ENCODE measurements at places on chromosomes 12 and 14.

DNA sequence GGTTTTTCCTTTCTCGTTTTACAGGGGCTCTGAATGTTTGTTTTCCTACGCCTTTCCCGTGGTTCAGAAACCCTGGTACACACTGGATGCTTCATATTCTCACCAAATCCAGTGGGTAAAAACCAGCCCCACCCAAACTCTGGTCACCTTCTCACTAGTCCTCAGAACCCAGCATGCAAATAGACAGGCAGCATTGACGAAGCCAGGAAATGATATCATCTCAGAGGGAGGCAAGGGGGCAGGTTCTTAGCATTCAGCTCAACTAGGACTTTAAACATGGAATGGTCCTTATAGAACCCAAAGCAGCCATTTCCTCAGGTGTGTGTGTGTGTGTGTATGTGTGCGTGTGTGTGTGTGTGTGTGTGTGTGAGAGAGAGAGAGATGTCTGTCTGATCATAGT, 142.0 kb downstream of the KCNK10 start:
- no peak for DNase-seq

DNA sequence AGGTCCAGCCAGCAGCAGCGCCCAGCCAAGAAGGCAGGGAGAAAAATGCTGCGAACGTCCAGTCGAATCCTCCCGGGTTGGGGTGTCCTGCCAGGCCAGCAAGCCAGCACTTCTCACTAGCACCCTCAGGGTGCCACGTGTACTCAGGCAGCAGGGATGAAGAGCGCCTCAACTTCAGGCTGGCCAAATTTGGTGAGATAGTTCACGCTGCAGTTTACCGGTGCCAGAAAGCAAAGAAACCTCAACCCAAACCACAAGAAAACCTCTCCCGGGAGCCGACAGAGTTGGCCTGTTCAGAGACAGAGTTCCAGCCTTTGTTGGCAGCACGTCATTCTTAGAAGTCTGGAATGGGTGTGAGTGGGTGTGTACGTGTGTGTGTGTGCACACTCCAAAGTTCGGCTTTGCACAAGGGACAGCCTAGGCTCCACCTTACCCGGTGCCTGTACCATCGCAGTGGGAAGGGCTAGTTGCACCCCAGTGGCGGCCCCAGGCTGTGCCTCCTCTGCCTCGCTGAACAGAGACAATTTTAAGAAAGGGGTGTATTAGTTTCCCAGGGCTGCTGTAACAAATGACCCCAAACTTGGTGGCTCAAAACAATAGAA, 42.1 kb downstream of the ELK3 start:
- no peak for DNase-seq

DNA sequence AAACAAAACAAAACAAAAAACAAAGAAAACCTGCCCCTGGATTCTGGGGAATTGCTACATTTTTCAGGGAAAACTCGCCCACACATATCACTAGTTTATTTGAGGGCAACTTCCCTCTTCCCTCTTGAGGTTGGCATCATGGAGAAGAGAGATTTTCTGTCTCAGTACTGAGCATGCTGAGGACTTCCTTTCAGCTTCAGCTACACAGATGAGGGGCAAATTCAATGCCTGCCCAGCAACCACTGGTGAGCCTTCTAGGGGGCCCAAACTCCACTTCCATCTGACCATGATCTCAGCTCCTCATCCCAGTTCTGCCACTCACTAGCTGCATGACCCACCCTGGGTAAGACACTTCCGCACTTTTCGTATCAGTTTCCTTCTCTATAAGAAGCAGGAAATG, 63.1 kb upstream of the SCN8A start:
- DNase-seq = no peak

GRCh38 chr14:95069547-95069946, 87.8 kb downstream of the DICER1 start:
- DNase-seq = no peak

GRCh38 chr12:119341020-119341419, 6.5 kb downstream of the CCDC60 start:
- DNase-seq = no peak

- no peak for DNase-seq
Observed at GRCh38 chr14:91904956-91905645, 37.8 kb upstream of the TC2N start.

DNA sequence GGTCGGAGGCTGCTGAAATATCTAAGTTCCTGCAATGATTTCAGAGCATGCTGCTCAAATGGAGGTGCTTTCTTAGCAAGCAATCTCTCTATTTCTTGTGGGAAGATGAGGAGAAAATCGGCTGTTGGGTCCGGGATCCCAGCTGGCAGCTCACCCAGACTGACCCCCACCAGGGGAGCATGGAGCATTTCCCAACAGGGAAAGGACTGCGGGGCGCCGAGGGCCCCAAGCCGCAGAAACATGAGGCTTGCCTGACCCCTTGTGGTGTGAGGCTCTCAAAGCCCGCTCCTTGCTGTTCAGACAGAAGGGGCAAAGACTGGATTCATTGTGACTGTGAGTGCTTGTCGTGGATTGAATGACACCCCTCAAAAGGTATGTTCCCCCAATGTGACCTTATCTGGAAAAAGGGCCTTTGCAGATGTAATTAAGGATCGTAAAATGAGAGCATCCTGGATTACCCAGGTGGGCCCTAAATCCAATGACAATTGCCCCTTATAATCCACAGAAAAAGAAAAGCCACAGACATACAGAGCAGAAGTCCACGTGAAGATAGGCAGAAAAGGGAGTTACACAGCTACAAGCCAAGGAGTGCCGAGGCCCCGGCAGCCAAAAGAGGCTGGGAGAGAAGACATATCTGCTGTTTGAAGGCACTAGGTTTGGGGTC, 116.3 kb upstream of the VASH1 start:
- DNase-seq = no peak

GRCh38 chr12:63164911-63165310, 13.9 kb upstream of the AVPR1A start:
- no peak for DNase-seq

GRCh38 chr12:34598352-34598827, 576.1 kb downstream of the ALG10 start:
- no peak for DNase-seq

DNA sequence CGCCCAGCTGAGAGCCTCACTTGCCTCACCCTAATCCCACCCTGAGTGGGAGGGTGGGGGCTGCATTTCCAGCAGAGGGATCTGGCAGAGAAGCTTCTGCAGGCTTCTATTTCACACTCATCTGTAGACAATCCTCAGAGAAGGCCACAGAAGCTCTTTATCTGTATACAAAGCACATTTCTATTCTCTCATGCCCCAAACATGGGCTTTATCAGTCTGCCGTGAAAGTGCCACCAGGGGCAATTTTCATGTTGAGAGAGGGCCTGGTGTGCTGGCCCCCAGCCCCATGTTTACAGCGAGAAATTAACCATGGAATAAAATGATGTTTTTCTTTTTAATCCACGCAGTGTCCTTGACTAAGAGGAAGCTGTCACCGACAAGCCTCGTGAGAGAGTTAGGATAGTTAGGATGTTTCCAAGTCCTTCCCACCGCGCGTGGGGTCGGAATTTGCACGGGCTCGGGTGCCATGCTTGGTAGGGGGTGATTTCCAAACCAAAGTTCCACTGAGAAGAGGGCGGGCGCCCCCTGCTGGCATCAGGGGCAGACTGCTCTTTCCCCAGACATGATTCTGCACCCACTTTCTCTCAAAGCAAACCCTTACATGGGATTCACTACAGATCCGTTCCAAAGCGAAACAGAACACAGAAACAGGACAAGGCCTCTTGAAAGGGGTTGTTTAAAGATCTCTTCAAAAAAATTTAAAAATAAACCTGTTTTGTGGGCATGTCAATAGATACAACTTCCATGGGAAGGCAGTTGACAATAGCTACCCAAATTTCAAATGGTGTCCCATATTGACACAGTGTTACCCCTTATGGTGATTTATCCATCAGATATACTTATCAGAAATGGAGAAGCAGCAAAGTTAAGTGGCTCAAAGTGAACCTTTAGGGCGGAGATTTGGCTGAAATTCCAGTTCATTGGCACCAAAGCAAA, 19.4 kb downstream of the BDKRB1 start:
- peak; percentile 35 for DNase-seq

DNA sequence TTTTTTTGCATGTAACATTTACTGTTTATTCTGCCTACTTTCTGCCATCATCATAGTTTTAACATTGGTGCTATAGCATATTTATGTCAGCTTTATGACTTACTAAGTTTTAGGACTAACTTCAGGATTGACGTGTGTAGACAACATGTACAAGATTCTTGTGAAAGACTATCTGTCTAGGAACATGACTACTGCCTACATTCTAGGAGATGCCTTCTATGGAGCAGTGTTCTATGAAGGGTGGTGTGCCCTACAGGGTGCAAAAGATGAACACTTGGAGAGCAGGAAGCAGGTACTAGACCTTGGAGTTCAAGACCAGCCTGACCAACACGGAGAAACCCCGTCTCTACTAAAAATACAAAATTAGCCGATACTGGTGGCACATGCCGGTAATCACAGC, 118.6 kb downstream of the FGD4 start:
- DNase-seq = no peak

- no peak for DNase-seq
Observed at GRCh38 chr12:75476071-75476470, 4.5 kb upstream of the GLIPR1 start.

DNA sequence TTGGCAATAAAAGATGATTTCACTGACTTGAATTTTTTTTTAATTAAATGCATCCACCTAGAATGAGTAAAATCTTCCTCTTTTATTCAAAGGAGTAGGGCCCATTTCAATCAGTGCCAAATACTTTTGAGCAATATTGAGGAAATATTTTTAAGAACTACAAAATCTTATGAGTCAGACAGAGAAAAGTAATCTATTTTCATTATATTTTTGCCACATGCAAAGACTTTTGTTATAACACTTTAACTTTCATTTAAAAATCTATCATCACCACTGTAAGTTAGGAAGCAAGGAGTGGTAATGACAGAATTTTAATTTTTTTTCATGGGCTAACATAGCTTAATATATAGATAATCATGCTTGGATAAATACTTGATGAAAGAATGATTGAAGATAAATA, 345.2 kb upstream of the KITLG start:
- DNase-seq = no peak

GRCh38 chr12:10179776-10180181, 947 bp downstream of the TMEM52B start:
- DNase-seq = no peak

DNA sequence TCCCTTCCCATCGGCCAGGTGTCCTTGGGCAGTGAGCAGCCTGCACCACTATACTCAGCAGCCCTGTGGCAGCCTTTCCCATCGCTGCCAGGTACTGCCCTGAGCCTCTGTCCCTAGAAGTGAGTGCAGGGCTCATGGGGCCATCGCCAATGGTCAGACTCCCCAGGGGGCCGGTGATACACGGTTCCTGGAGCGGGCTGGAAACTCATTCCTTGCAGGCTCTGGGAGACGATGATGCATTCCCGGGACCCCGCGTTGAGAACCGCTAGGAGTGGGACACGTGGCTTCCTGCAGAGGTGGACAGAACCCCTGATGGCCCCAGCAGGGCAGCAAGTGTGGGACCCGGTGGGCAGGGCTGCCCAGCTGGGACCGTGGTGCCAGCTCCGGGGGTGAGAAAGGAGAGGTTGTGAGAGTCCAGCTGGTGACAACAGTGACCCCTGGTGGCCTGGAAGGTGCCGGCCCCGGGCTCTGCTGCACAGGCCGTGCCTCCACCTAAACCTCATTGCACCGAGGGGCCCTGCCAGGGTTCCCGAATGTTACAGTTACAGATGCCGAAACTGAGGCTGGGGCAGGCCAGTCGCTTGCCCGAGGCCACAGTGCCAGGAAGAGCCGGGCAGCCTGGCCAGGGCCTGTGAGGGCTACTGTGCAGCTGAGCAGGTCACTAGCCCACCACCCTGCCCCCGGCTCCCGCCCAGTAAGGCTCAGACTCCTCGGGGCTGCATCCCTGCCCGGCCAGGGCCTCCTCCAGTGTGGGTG, 33.8 kb downstream of the FBRSL1 start:
- no peak for DNase-seq

GRCh38 chr12:124035163-124035562, 62.1 kb downstream of the ZNF664 start:
- DNase-seq = no peak

DNA sequence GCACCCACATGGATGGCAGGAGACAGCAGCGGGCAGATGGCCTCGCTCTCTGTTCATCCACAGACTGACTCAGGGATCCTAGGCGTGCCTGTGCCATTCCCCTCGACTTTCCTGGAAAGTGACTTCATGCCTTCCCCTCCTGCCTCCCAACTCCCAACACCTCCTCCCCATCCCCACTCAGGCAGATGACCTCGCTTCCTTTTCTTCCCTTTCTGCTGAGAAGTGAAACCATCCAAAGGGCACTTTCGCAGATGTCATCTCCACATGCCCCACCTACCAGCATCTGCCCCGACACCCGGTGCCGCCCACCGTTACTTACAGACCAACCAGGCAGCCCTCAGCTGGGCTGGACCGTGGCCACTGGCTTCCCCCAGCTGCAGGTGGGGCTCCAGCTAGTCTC, 29.6 kb downstream of the BEGAIN start:
- DNase-seq = no peak

DNA sequence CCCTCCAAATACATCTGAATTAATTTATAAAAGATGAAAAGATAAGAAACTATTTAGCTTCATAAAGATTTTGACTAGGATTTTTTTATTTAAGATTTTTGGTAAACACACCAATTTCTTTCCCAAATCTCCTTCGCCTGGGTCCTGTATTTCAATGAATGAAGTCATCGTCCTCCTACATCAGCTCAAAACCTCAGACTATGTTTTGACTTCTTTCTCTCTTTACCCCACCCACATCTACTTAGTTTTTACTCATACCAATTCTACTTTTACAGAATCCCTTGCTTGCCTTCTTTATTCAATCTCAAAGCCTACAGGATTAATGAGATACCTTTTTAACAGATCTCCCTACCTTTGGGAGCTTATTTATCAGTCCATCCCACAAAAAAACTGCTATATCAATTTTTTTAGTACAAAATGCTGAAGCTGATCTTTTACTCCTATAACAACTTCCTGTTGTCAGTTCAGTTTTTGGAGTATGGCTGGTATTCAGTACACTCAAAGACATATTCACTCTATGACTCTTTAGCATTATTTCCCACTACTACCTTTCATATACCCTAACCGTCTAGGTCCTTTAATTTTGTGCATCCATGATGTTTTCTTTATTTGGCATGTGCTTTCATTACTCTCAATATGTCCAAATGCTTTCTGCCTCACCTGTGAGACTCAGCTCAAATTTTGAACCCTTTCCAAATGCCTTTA, 18.7 kb upstream of the CCDC91 start:
- DNase-seq = no peak

DNA sequence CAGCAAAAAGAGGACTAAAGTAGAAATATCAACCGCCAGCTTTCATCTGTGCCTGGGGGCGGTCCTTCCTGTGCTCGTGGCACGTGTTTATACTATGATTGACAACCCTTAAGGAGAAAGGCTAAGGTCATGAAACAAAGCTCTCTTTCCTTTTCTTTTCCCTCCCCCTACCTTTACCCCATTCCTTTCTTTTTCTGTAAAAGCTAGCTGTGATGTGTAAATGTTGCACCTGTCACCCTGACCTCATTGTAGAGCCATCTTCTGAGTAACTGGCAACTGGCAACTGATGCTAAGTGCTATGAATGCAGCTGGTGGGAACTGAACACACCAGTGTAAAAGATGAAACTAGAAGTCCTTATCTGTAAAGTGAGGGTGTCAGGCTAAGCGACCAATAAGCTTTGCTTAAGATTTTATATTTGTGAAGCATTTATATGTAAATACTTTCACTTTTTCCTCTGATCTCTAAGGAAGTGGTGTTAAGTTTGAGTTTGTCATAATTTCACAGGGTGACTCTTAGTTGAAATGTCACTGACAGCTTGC, 102.8 kb upstream of the BCAT1 start:
- DNase-seq = peak; percentile 63

All from MM.1S (cell line).